ENCODE measurements at places on chromosomes 7 and 10. TPM values are rescaled to one million over a fixed set of nuclear protein-coding genes. Genes with fewer than 3 reads are reported as not detected.

The OPALIN gene
- not detected for total RNA-seq

The SMURF1 gene
- total RNA-seq, result 11.4 TPM

The METTL27 gene
- total RNA-seq, result 4.0 TPM

The CPVL gene
- 0.62 TPM for total RNA-seq

The ZKSCAN5 gene
- total RNA-seq, result 18.5 TPM

The STRIP2 gene
- 58.3 TPM for total RNA-seq

The TMEM130 gene
- total RNA-seq, result not detected

The ASZ1 gene
- not detected for total RNA-seq

The MRPL43 gene
- 70.2 TPM for total RNA-seq

The RPP30 gene
- total RNA-seq, result 44.1 TPM

DNA sequence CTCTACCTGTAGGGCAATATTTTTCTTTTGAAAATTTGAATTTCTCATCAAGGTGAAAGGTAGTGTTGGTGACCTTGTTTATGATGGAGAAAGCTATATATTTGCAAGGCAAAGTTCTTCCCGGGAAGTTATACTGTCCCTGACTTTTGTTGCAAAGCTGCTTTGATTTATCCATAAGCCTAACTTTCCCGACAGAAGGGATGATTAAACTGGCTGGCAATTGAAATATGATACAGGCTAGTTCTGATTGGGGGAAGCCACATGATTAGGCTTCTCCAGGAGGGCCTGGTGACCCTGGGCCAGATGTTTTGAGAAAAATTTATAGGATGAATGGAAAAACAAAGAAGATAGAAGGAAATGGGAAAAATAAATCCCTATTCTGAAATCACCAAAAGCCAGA is 215.5 kb downstream of the ACTR3B start:
- peak; percentile 9 for DNase-seq

GRCh38 chr10:30992681-30993080 is 39.0 kb downstream of the ZNF438 start:
- DNase-seq, result peak; percentile 49

DNA sequence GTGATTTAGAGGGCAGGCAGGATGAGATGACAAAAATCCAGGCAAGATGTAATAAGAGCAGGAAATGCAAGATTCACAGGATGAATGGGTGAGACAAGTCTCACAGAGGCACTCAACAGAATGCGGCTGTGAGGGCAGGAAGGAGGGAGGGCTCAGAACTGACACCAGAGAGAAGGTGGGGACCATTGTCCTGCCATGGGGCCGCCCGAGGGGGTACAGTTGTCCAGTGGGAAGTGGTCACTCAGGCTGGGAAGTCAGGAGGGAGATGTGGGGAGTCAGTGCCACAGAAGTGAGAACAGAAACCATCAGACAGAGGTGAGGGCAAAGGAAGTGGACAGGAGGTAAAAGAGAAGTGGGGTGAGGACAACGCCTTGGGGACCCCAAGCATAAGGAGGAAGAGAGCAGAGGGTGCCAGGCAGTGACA is 8.9 kb downstream of the HIP1 start:
- no peak for DNase-seq

DNA sequence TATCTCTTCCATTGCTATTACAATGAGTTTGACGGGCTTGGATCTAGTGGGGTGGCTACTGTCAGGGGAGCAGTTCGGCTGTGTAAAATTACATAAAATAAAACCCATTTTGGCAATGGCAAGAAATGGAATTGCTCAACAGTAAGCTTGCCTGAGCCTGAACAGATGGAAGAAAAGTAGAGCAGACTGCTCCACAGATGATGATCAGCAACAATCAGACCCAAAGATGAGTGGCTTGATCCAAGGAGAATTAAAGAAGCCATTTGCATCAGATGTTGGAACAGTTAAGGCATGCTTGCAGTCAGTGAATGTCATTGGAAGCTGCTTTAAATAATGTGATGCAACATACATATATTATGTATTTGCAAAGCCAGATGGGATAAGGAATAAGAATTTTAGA is 256.6 kb upstream of the SMIM30 start:
- no peak for DNase-seq

DNA sequence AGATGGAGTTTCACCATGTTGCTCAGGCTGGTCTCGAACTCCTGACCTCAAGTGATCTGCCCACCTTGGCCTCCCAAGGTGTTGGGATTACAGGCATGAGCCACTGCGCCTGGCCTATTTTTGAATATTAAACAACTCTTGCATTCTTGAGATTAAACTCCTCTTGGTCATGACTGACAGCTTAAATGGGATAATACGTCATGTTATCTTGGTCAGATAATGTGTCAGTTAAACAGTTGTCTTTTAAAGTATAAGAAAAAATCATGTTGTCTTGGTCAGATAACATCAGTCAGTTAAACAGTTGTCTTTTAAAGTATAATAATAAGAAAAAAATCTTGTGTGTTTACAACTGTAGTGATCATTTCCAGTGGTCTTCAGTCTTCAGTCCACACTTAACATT is 73.6 kb upstream of the SYPL1 start:
- DNase-seq, result no peak

- DNase-seq, result no peak
These were observed 196.4 kb downstream of the EVX1 start for GRCh38 chr7:27438881-27439589.

- no peak for DNase-seq
These were observed 73.4 kb downstream of the VIPR2 start for GRCh38 chr7:159071260-159071659.

GRCh38 chr7:10685040-10685439 is 288.6 kb upstream of the PHF14 start:
- no peak for DNase-seq

DNA sequence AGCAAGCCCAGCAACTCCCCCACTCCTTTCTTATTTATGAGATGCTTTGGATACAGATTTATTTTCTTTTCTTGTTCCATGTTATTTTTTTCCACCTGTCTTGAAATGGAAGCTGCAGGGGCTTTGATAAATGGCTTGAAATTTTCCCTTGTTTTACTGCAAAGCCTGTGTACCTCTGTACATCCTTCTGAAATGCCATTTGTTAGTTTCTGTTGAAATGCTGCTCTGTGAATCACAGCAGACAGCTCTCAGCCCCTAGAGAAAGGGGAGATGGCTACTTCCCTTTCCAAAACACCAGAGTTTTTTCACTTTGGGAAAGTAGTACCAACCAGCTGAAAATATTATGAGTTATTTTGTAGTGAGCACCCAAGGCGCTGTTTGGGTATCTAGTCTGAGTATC is 304.2 kb downstream of the ELMO1 start:
- no peak for DNase-seq

- DNase-seq, result no peak
These were observed 49.5 kb downstream of the SGMS1 start for GRCh38 chr10:50574305-50574704.

DNA sequence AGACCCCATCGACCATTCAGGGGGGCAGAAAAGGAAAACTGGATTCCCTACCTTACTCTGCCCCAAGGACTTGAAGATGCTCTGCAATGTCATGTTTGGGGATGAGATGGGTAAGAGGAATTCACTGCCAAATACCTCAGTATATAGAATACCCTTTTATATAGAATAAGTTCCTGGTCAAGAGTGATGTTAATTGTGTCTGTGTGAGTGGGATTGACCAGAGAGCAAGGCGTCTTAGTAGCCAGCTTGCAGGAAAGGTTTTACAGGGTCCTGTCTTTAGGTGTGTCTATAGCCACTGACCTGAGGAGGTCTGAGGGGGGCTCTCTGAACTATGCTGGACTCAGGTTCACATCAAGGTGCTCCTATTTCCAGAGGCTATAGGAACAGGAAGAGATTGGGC is 1.4 kb downstream of the IFIT3 start:
- DNase-seq, result no peak

GRCh38 chr10:18759575-18759974 is 100.3 kb downstream of the ARL5B start:
- no peak for DNase-seq
